ENCODE measurements at places on chromosomes 3 and 15.

DNA sequence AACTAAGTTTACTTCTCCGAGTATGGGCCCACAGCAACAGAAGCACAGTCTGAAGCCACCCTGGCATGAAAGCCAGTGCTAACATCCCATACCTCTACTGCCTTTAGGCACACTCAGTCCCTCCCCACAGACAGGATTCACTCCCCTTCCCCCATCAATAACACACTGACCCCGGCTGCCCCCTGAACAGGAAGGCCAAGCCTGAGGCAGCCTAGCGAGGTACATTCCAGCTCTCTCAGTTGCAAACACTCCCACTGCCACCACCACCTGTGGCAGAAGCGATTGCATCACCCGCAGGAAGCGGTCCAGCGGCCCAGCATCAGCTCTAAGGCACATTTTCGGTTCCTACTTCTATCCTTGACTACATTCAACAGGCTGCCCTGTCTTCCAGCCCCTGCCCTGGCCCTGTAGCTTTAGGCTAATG is 7.0 kb upstream of the BMF start:
- DNase-seq: no peak

DNA sequence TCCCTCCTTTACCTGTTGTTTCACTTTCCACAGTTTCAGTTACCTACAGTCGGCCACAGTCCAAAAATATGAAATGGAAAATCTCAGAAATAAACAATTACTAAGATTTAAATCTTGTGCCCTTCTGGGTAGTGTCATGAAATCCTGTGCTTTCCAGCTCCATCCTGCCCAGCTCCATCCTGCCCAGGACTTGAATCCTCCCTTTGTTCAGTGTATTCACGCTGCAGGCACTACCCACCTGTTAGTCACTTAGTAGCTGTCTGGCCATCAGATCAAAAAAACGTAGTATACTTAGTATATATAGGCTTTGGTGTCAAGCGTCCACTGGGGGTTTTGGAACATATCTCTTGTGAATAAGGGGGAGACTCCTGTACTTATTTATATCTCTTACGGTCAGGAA is 329.0 kb upstream of the SEMA6D start:
- DNase-seq: no peak

DNA sequence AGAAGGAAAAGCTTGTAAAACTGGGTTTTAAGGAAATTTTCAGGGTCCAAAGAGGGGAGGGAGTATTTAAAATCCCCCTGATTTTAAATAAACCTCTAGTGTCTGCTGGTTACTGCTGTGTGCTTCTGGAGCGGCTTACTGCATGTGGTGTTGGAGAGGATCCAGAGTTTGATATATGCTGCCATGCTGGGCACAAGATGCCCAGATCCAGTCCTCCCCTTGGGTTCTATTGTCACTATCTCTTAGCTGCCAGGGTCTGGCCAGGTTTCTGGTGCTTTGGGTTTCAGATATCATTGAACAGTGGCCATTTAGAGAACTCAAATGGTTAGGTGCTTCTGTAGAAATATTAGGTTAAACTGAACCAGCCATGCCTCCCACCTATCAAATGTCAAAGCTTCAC is 27.5 kb downstream of the MINAR1 start:
- DNase-seq: no peak

DNA sequence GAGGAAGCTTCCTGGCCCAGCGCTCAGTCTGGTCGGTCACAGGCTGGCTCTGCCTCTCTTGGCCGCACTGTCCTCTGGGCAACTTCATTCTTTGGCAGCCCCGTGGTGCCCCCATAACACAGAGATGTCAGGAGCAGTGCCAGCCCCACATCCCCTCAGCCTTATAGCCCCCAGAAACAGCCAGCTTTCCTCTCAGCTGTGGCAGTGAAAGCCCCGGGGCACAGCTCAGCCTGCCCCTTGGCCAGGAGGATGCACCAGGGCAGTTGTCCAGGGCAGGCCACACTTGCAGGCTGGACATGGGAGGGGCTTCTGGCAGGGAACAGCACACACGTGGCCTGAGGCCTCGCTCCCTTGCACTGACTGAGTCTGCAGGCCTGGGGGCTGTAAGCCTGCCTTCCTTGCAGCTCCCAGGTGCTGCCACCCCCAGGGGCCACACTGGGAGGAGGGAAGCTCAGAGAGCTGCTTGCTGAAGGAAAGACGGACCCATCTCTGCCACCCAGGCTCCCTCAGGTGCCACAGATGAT is 10.3 kb upstream of the RHO start:
- no peak for DNase-seq

GRCh38 chr3:99882436-99883137 is 64.9 kb downstream of the CMSS1 start:
- DNase-seq: no peak

- DNase-seq: no peak
Observed at GRCh38 chr15:72515591-72516389, 41.7 kb downstream of the ARIH1 start.

DNA sequence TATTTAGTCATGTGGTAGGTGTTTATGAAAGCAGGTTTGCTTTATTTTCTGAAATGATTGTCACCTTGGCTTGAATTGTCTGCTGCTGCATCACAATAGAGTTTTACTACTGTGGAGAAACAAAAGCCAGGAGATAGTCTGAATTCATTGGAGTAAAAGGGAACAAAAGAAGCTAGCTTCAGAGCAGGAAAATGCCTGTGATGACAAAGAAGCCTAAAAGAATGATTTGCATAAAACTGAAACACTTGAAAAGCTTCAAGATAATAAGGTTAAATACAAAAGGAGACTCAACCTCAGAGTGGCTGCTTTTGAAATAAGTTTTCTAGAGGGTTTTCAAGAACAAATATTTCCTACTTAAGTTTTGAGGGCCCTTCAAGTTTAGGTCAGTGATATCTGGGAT is 138.3 kb downstream of the PTPRG start:
- DNase-seq: no peak

DNA sequence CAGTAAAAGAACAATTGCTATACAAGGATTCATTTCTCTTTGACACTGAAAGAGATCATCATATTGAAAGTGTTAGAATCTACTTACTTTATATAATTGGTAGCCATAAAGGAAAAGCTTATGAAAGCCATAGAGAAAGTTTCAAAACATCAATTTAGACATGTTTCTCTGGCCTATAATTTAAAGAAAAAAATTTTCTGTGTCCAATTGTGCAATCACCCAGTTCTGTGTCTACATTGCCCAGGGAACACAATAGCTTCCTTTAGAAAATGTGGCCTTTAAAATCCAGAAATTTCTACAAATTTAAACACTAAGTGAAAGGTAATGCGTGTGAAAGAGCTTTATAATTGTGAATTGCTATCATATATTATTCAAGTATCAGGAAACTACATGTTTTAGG is 259.2 kb downstream of the GBE1 start:
- no peak for DNase-seq

DNA sequence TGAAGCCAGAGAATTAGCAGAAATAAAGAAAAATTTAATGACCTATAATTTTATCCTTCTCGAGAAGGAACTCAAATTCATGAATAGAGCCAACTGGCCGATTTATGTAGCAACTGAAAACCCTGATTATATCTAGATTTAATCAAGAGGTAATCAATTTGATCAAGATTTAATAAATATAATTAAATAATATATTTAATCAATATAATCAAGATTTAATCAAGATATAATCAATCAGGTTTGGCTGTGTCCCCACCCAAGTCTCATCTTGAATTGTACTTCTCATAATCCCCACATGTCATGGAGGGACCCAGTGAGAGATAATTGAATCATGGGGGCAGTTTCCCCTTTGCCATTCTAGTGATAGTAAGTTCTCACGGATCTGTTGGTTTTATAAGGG is 181.2 kb upstream of the CDIN1 start:
- no peak for DNase-seq

- no peak for DNase-seq
Observed at GRCh38 chr15:46502667-46503066, 867.8 kb downstream of the SQOR start.

- DNase-seq: no peak
Observed at GRCh38 chr15:31377030-31377429, 50.4 kb downstream of the KLF13 start.

DNA sequence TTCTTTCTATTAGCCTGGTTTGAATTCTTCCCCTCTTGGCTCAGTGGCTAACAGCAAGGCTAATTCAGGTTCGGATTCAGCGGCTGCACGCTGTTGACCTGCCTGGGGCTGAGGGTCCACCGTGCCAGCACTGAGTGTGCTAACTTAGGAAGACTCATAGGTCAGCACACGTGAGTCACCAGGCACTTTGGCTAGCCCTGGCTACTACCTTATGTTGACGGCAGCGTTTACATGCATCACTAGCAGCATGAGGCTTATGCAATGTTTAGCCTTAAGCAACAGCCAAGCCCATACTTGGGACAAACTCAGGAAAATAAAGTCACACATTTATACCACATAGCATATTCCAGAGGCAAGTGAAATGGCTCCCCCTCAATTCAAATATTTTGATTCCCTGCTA is 137.7 kb downstream of the RAB11A start:
- no peak for DNase-seq

DNA sequence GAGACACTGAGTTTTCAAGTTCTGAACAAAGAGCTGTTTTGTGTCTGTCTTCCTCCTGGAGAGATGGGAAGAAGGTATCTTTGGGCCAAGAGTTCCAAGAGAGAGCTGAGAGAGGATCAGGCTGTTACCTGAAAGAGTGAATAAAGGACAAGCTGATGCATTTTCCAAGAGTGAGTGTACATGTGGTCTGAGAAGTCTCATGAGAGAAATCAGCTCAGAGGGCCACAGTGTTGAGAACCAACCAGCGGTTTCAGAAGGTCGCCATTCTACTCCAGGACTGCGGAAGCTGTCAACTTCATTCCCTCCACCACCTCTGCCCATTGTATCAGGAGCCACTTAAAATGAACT is 42.7 kb upstream of the PPP2R3A start:
- DNase-seq: no peak

DNA sequence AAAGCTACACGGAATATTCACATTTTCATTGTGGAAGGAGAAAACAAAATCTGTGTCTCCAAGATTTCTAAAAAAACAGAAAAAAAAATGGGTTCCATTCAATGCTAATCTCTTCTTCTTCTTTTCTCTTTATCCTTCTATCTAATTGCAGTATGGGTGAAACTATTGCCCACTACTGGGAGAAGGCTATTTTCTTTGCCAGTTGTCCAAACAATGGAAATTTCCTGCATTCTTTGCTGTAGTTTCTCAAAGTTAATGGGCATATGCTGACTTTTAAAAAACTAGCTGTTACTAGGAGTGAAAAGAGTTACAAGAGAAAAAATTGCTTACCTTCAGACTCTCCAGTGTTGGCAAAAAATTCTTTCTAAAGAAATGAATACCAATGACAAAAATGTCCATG is 179.3 kb upstream of the ANKRD28 start:
- DNase-seq: no peak

GRCh38 chr15:67835297-67836133 is 4.3 kb downstream of the RNU6-1 start:
- no peak for DNase-seq

DNA sequence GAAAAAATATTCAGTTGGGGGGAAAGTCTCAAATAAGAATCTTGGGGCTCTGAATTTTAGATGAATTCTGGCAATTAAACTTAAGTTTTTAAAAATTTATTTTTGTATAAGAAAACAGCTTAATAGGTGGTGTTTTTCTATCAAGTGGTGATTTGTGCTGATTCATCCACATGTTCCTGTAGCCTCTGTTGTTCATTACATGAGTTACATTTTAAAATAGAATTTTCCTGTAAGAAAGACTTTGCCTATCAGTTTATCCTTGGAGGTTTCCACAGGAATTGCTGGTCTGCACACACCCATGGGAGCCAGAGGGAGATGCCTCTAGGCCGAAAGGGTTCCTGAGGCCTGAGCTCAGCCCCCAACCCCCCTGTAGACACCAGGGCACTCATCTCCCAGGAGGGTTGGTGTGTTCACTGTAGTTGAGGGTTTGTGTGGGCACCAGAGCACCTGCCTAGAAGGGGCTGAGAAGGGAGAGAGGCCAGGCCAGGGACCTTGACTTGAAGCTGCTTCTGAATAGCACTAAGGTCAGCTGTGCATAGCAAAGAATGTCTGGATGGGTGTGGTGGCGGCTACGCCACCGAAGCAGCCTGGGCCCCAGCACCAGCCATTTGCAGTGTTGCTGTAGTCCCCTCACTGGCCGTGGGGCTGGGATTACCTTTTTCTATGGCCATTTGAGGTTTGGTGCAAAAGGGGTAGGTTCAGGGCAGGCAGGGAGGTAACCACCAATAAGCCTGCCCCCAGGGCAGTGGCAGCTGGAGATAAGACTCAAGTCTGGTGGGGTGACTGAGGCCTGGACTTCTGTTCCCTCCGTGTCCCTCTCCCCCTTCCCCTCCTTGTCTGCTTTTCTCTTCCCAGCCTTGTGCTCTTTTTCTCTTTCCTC is 11.9 kb downstream of the DNAJA4 start:
- DNase-seq: no peak

GRCh38 chr3:117844676-117845075 is 1135.1 kb downstream of the TUSC7 start:
- DNase-seq: peak; percentile 75

DNA sequence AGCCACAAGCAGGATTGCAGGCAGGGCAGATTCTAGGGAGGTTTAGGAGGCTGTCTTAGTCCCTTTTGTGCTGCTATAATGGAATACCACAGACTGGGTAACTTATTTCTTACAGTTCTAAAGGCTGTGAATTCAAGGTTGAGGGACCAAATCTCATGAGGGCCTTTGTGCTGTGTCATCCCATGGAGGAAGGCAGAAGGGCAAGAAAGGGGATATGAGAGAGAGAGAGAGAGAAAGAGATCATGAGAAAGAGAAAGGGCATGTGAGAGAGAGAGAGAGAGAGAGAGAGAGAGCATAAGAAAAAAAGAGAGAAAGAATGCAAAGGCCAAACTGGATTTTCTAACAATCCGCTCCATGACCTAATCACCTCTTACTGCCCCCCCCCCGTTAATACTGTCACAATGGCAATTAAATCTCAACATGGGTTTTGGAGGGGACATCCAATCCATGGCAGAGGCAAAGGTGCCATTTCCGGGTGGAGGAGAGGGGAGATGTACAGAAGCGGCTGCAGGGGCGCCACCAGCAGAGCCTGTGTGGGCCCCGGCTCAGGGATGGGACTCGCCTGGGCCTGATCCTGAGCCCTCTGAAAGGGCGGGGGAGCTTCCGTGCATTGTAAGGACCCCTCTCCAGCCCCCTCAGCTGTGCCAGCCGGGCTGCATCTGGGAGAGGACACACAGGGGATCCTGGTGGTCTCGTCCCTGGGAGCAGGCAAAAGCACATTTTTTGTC is 20.5 kb downstream of the MRPS11 start:
- no peak for DNase-seq

DNA sequence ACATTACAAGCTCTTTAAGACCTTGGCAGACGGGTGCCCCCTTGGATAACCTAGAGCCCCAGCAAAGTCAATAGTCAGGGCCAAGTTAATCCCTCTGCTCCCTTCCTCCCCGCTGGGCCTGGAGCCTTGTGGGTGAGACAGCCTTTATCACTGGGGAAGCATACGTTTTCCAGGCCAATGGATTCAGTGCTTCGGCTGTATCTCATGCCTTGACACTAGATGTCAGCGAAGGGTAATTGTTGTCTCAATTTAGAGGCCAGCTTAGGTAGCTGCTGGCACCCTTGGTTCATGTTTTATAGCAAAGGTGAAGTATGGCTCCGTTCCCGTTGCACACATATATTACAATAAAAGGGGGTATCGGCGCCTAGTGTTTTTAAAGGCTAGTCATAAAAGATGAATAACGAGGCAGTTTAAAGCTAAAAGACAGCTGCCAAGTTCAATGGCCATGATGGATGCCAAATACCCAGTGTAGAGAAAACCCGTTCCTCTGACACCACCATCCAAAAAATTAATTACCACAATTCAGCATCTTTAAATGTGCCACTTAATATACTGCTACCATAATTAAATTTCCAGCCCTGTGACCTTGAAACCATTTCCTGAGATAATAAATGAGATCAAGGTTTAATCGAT is 52.3 kb upstream of the BNIP2 start:
- no peak for DNase-seq

Data from stromal cell of bone marrow (primary cell).